ENCODE measurements at places on chromosomes 4 and X.
A peak's percentile ranks its signal among the peaks of the same experiment; 100 is the strongest.

DNA sequence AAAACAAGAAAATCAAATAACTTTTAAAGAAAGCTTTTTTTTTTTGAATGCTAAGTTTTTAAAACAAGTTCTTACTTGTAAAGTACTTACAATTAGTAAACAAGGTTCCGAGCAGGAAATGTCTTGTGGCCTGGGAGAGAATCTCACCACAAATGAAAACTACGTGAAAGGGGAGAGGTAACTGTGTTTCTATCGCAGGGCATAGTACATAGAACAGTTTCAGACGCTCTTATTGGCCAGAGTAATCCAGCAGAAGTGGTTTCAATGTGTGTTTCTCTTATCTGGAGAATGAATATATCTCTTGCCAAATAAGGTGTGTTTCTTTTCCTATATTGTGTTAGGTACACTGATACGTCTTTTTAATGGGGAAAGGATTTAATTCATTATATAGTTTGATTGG is at the start of gene PLAC8:
Gene PLAC8 (minus strand): TSS at position 154 of the 400 bp plus-strand sequence. CDS start 6,808 bp downstream, outside the sequence.
- DNase-seq = no peak

- DNase-seq = no peak
These were observed 19.4 kb downstream of the GAK start for GRCh38 chr4:912548-913279.

DNA sequence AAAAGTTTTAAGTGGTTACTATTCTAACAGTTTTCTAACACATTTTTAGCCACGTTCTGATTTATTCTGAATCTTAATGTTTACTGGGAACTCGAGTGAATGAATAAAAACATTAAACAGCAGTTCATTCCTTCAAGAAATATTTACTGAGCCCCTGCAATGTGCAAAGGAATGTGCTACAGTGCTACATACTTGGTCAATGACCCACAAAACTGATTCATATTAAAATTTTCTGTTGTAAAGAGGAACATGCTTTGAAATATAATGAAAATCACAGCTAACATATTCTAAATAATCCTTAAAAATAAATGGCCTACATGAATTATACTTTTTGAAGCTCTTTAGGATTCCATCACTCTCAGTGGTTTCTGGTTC is 78.7 kb downstream of the ARAP2 start:
- no peak for DNase-seq

DNA sequence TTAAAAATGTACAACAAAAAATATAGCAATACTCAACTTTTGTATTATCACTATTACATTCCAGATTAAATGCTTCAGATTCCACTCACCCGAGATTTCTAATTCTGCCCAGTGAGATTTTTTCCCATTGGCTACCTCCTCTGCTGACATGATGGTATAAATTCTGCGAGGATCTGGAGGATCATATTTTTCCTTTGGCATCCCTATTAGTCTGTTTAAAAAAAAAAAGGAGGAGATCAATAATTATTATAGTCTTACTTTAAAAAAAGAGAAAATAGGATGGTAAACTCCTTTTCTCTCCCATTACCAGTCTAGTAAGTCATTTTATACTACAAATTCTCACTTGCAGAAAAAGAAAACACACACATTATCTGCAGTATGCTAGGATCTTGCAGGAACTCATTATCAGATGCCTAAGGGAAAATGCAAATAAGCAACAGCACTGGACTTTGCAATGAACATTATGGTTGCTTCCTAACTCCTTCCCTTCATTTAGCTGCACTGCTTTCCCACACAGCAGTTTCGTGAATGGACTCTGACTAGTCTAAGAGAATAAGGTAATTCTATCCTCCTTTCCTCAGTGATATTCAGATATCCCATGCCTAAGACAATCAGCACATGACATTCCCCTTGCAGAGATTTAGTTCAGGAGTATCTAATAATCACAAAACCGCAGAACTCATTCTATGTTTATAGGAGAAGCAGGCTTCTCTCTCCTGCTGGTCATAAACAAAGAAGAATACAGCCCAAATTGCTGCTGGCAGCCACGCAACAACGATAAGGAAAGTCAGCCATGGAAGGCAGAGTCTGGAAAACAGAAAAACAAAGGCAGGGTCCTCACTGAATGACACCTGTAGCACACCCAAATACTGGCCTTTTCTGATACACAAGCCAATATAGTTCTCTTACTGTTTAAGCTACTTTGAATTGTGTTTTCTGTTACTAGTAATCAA is 42.7 kb downstream of the CNOT6L start:
- DNase-seq = no peak

GRCh38 chrX:136768469-136769084 is 12.2 kb downstream of the ARHGEF6 start:
- DNase-seq = no peak

- no peak for DNase-seq
These were observed 194.3 kb upstream of the CT83 start for GRCh38 chrX:116657071-116657470.

DNA sequence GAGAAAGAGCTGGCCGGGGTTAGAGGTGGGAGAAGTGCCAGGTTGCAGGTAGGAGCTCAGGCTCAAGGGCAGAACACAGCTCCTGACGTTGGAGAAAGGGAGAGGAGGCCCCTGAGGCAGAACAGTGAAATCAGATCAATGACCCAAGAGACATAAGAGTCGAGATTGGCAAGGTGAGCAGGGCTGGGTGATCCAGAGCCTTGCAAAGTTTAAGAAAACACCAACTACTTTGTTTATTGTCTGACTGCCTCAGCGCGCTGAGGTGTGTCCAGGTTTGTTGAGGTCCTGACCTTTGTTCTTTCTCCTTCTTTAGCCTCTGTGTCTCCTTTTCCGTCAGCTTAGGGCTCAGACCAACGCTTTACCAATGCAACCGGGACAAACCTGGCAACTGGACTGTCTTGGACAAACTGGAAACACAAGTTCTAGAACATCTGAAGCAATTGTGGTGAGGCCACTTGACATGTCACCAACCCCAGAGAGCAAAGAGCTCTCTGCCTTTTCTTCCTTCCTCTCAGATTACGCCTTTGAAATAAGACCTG is 28.3 kb downstream of the CHRNA9 start:
- DNase-seq = no peak

- peak; percentile 50 for DNase-seq
These were observed 11.1 kb downstream of the MAEA start for GRCh38 chr4:1300466-1301455.

DNA sequence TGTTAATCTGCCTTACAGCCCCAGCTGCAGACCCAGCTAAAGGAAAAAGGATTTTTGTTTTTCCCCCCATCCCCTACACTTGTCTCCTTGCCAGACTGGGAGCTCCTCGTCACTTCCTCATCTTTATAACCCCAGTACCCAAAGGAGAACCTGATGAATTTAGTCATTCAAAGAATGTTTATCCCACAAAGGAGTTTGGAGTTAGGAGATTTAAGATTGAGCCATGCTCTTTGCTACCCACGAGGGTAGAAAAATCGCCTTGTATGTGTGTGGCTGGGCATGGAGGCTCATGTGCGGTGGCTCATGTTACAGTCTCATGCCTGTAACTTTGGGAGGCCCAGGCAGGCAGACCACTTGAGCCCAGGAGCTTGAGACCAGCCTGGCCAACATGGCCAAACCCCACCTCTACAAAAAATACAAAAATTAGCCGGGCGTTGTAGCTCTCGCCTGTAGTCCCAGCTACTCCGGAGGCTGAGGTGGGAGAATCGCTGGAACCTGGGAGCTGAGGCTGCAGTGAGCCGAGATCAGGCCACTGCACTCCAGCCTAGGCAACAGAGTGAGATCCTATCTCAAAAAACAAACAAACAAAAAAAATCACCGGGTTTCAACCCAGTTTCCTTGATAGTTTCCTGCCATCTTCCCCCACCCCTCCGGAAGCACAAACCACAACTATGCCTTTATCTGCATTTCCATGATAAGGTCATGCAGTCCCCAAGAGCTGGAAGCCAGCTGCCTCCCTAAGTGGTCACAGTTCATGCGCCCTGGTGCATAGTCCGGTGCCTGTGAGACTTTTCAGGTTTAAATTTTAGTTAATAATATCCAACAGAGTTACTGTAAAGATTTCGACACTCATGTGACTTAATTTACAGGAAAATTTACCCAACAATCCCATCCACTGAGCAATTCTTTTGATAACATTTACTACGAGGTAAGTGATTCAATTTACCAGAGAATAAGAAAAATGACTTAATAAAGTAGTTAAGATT is 1.5 kb downstream of the CFAP97 start:
- no peak for DNase-seq

DNA sequence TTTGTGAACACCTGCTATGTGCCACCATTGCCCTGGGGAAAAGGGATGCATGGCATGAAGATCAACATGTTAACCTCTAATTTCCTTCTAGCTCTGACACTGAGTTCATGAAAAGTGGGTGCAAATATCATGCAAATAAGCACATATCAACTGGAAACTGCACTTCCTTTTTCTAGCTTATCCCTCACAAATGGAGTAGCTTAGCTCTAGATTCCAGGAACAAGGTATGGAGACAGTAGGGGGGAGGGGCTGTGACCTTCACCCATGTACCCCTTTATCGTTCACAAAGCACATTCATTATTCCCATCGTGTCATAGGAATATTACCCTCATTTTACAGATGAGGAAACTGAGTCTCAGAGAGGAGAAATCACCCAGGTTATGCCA is 37.4 kb downstream of the STARD8 start:
- DNase-seq = no peak

- no peak for DNase-seq
These were observed 278.4 kb downstream of the IL15 start for GRCh38 chr4:141914746-141915145.

- no peak for DNase-seq
These were observed 115.0 kb upstream of the LDB2 start for GRCh38 chr4:17013382-17014006.

DNA sequence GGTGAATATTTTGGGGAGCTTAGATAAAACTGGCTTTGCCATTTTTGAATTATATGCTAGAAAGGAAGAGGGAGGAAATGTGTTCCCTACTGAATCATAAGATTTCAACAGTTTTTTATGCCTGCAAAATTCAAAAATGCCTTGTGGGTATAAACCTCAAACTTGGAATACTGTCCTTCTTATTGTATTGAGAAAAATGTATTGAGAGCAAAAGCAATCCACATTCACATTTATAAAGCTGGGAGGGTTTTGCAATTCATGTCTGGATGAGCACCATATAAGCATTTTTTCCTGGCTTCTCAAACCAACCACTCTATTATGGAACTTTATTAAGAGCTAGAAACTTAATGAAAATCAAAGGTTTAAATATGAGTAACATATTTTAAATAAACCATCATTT is 289.8 kb downstream of the PCDH7 start:
- DNase-seq = no peak

- no peak for DNase-seq
These were observed 4.0 kb downstream of the ITIH6 start for GRCh38 chrX:54794028-54794427.

GRCh38 chr4:8656711-8657380 is 64.3 kb downstream of the CPZ start:
- no peak for DNase-seq

DNA sequence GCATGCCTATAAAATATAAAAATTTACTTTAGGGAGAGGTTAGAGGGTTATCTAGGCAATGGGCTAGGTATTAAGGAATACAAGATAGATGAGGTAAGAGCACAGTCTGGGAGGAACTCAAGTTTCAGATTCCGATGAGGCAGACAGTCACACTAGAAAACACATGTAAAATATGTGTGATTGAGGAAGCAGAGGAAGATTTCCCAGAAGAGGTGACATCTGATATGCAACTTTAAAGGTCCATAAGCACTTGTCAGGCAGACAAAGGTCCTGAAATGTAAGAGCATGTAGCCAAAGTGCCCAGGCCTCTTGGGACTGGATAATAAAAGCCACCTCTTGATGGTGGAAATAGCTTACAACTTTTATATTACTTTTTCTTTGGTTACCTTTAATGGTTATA is 81.1 kb upstream of the AADAT start:
- DNase-seq = no peak

- no peak for DNase-seq
These were observed 83.2 kb downstream of the GPAT3 start for GRCh38 chr4:83618991-83619645.

GRCh38 chrX:108126661-108127060 is 35.1 kb downstream of the ATG4A start:
- DNase-seq = no peak

DNA sequence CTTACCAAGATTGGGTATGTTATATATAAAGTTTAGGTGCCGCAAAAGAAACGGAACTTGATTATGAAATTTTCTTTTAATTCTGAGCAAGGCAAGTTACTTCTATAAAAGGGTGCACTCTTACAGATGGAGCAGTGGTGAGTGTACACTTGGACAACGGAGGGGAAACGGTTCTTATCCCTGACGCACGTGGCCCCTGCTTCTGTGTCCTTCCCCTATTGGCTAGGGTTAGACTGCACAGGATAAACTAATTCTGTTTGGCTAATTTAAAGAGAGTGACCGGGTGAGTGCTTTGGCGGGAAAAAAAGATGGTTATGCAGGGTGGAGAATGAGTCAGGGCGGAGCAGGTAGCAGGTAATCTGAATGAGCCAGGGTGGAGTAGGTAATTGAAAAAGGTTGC is 149.5 kb downstream of the GC start:
- DNase-seq = no peak

DNA sequence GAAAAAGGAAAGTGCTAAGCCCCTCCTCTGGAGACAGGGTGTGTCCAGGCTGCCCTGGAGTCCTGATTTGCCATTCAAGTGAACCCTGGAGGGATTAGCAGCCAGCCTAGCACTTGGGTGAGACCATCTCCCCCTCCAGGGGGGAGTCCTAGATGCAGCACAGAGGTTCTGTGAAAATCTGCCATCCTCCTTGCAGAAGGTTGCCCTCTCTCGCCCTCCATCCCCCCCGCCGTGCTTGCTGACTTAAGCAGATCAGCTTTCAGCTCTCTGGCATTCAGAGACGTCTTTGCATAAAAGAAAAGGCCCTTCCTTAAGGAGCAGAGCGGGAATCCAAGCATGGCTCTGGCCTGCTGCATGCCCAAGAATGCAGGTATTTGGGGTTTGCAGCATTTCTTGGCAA is 102.1 kb upstream of the SCML1 start:
- no peak for DNase-seq

GRCh38 chr4:186844059-186844681 is 120.5 kb upstream of the FAT1 start:
- no peak for DNase-seq

- DNase-seq = no peak
These were observed 1.8 kb downstream of the TLL1 start for GRCh38 chr4:165874791-165875371.

- no peak for DNase-seq
These were observed 92.3 kb upstream of the SHOX start for GRCh38 chrX:538311-538710.

- no peak for DNase-seq
These were observed 156.2 kb upstream of the PPP1R2C start for GRCh38 chrX:42934020-42934726.

GRCh38 chr4:84050015-84050414 is 449.1 kb downstream of the NKX6-1 start:
- DNase-seq = no peak
